Stomach (tissue), 19 donors: ENCODE measurements at places on chromosomes 2 and 18.
A peak's percentile ranks its signal among the peaks of the same experiment; 100 is the strongest.

DNA sequence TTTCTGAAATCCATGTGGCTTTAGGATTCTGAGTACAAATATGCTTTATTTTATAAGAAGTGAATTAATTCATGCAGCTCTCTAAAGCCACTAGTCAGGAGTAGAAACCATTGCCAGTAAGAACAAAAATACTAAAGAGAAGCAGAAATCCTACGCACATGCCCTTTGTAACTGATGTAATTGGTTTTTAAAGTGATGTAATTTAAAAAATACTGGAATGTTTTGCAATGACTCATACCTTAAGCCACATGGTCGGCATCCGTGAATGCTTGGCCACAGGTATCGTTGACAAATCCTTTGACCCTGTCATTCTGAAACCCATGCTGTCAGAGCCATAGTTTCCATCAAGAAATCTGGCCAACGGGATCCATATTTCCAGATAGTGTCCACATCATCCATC, 213.3 kb downstream of the ACKR3 start:
- H3K36me3 ChIP-seq: no peaks in the 10 kb centered on the region
- no peak for DNase-seq
- no peak overlapping the region for H3K4me3 ChIP-seq
- H3K27ac ChIP-seq: no peak overlapping the region
- no peaks in the 10 kb centered on the region for H3K4me1 ChIP-seq
- peaks cover 6% of the 10 kb centered on the region for H3K27me3 ChIP-seq

DNA sequence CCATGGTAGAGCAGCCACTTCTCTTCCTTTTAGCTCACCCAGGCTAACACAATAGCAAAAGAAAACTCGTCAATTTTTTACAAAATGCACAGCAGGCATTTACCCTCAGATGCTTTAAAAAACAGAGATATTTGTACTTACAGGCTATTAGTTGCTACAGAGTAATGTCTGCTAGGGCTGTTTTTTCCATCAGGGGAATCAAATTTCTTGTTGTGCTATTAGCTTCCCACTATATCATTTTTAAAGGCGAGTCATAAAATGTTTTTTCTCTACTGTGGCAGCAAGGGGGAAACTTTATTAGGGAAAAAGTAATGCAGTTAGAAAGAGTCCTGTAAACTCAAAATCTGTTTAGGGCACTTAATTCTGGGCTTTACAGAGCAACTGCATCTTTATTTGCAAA, 277.9 kb upstream of the THSD7B start:
- no peak for DNase-seq
- H3K4me1 ChIP-seq: no peaks in the 10 kb centered on the region
- H3K27me3 ChIP-seq: no peaks in the 10 kb centered on the region

- H3K4me1 ChIP-seq: no peaks in the 10 kb centered on the region
- no peaks in the 10 kb centered on the region for H3K27me3 ChIP-seq
- no peak overlapping the region for H3K4me3 ChIP-seq
- no peaks in the 10 kb centered on the region for H3K36me3 ChIP-seq
- no peak overlapping the region for H3K27ac ChIP-seq
Observed at GRCh38 chr2:14779252-14779651, 146.7 kb downstream of the LRATD1 start.

- DNase-seq: no peak
- no peak overlapping the region for H3K27ac ChIP-seq
- peaks cover 50% of the 10 kb centered on the region for H3K36me3 ChIP-seq
- no peaks in the 10 kb centered on the region for H3K4me1 ChIP-seq
- H3K4me3 ChIP-seq: no peak overlapping the region
Observed at GRCh38 chr2:151799886-151800292, 28.3 kb downstream of the ARL5A start.

- DNase-seq: peak; percentile 78
- no peaks in the 10 kb centered on the region for H3K36me3 ChIP-seq
- H3K27me3 ChIP-seq: no peaks in the 10 kb centered on the region
- peak overlapping the region; percentile 94 for H3K27ac ChIP-seq
- peak overlapping the region; percentile 90 for H3K4me3 ChIP-seq
Observed at GRCh38 chr2:213150315-213151097, 906 bp downstream of the IKZF2 start.

- no peak overlapping the region for H3K4me3 ChIP-seq
- H3K4me1 ChIP-seq: no peaks in the 10 kb centered on the region
- DNase-seq: no peak
- no peak overlapping the region for H3K27ac ChIP-seq
Observed at GRCh38 chr2:2321200-2321540, 9.9 kb downstream of the MYT1L start.

DNA sequence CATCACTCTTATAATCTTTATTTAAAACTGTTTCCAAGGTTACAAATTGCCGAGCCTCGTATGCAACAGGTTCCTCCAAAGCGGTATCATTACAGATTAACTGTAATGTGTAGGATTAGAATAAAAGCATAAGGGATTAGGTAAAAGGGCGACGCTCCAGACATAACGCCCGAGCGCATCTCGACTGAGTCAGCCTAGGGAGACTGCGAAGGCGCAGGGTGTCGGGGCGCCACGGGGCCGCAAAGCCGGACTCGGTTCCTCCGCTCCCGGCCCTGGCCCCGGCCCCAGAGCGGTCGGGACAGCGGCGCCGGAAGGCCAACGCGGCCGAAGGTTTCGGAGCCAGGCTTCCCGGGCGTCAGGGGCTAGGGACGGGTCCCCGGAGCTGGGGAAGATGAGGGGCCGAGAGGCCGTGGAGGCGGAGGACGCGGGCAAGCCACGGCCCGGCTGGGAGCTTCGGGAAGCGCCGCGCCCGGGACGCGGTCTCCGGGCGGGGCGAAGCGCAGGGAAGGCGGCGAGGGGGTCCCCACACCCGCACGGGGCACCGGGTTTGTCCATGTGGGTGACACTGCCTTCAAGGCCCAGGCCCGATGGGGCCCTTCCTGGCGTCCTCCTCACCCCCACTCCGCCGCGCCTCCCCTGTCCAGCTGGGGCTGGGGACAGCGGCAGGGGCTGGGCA, 12.9 kb upstream of the SIX3 start:
- H3K27ac ChIP-seq: no peak overlapping the region
- H3K4me3 ChIP-seq: peak overlapping the region; percentile 30
- peaks cover 38% of the 10 kb centered on the region for H3K4me1 ChIP-seq
- DNase-seq: no peak
- H3K27me3 ChIP-seq: peaks cover 90% of the 10 kb centered on the region

- peak overlapping the region; percentile 8 for H3K27ac ChIP-seq
- no peak overlapping the region for H3K4me3 ChIP-seq
- no peaks in the 10 kb centered on the region for H3K36me3 ChIP-seq
- no peak for DNase-seq
- no peaks in the 10 kb centered on the region for H3K27me3 ChIP-seq
Observed at GRCh38 chr18:10418836-10419235, 35.6 kb upstream of the APCDD1 start.
